ENCODE measurements at places on chromosomes 4 and X.

GRCh38 chrX:149909324-149910177 lies 19.8 kb upstream of the HSFX4 start:
- DNase-seq: no peak

DNA sequence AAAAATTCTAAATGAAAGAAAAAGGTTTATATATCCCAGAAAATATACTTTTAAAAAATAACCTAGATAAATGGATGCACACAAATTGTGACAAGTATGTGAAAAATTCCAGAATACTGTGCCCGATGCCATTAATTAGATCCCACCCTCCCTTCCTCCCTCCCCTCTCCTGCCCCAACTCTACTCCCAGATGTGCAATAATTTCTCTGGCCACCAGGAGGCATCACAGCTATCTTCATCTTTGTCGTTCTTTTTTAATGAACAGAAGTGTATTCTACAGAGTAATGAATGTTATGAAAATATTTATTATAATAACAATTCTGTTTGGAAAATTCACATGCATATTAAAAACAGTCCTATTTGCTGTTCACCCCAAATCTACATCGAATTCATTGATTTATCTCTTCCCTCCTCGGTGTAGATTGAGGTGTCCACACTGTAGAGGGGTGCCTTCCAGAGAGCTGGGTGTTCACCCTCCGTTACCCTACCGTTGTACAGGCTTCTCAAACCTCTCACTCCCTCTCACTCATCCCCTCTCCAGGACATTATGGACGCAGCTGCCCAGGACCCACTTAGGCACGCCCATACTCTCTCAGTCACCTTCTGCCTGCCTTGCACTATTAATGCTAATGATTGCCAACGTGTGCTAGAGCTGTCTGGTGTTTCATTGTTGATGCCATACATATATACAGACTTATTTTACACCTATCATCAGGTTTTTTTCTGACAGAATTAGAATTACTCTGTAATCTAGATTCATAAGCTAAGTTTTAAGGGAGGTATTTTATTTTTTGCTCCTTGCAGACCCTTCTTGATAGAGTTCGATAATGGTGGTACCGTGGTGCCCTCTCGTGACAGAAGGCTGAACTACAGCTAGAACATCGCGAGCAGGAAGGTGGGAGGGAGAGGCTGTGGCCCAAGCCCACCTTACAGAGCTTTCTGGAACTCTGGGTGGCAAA lies 14.1 kb downstream of the RAB40AL start:
- peak; percentile 10 for DNase-seq

DNA sequence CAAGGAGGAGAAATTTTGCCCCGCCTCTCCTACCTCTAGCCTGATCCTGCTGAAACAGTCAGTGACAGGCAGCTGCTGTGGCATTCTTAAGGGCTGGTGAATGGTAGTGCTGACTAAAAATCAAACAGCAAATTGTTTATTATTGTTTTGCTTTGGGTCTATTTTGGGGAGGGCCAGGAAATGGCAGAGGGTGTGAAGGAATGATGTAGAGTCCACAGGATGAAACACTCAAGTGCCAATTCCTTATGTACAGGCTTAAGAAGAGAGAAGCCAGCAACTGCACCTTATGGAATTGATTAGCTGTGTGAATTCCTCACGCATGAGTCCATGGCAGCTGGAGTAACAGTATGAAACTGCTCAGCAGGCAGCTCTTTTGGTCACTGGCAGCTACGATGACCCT lies 39.7 kb downstream of the VEGFC start:
- no peak for DNase-seq

DNA sequence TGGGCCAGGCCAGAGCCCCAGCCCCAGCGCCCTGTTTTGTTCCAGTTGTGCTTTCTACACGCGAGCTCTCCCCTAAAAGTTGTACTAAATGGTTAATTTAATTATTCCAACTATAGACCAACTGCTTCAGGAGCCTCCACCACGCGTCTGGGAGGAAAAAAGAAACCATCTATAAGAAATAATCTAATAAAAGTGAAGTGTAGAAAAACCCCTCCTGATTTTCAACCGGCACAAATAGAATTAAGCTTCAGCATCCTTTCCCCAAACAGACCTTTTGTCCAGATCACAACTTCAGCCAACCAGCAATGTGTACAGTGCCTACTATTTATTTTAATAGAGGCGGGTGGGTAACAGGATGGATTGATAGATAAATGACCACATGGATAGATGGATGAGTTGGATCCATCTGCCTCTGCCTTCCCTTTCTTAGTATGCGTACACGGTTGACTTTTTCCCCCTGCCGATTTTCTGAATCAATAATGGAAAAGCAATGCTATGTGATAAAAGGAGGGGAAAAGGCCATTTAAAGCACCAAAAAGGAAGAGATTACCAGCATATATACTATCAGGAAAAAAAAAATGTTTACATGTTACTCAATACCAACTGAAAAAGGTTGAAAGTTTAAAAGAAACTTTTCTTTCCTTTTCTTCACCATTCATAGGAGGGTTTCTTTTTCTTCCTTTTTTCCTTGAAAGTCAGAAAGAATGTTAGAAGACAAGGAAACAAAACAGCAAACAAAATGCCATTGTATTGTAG lies 3.7 kb upstream of the PHOX2B start:
- no peak for DNase-seq

DNA sequence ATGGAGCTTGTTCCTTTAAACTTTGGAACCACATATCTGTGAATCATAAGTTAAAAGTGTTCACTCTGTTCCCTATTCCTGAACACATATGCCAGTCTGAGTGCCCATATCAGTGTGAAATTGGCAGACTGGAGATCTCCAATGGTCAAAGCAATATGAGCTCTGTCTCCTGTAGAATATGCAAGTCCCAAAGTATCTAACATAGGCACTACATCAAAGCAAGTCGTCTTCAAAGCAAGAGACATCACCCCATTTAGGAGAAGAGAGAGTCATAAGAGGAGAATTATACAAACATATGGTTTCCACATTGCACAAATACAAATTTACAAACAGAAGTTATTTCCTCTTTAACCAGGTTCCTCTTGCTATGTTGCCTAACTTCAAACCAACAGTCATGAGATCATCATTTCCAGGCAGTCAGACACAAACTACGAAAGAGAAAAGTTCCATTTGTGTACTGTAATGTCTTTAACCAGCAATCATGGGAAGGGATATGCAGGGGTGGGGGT lies 9.9 kb upstream of the GK start:
- no peak for DNase-seq

- DNase-seq: peak; percentile 3
These were observed 645 bp downstream of the AMMECR1 start for GRCh38 chrX:110317061-110317819.

Measured in activated naive CD4-positive, alpha-beta T cell (primary cell).